ENCODE measurements at places on chromosomes 7 and 10.

DNA sequence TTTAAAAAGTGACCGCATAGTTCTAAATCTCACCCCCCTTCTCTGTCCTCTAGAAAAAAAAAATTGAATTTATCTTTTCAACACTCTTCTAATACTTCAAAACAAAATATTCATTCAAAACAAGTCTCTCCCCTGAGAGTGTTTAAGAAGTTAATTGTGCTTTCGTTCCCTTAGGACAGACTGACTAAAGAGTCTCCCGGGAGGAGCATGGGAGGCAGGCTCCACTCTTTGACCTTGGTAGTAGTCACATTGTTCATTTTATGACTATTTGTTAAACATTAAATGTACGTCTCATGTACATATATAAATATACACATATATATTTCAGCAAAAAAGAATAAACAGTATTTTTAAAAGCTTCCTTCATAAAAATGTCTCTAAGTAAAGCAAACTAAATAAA lies 35.3 kb upstream of the SPOCK2 start:
- no peak for DNase-seq

GRCh38 chr10:65423043-65423442 lies 1502.8 kb upstream of the LRRTM3 start:
- no peak for DNase-seq

DNA sequence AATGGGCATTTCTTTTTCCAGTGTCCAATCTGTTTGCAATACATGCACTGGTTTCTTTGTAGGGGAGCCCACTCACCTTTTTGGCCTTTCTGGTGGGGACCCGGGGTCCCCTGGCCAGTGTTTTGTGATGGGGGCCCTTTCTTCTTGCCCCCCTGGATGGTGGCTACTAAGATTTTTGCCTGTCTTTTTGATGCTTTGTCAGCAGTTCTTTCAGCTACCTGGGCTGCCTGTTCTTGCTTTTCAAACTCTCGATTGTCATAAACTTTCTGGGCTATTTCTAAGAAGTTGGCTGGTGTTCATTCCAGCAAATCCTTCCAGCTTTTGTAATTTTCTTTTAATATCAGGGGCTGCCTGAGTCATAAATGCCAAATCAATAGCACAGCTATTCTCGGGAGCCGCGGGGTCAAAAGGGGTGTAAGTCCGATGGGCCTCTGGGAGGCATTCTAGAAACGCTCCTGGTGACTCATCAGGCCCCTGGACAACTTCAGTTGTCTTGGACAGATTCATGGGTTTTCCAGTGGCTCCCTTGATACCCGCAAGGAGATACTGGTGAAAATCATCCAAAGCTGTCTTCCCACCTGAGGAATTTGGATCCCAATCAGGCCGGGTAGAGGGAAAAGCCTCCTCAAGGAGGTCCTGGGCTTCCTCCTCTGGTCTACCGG lies 79.0 kb downstream of the PRR15 start:
- no peak for DNase-seq

- no peak for DNase-seq
These were observed 253.9 kb downstream of the OTUD1 start for GRCh38 chr10:23692736-23693135.

DNA sequence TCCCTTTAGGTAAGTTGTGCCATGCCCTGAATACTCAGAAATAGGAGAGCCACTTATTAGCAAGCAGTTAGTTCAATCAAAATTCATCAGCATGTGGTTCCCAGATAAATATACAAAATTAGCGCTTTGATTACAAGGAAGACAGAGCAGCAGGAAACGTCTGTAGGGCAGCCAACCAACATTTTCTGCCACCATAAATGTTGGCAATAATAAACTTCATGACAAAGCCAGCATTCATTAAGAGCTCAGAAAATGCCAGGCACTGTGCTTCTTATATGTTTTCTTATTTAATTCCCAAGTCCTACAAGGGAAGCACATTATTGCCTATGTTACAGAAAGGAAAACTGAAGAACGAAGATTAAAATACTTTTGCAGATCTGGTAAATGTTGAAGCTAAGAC lies 22.0 kb upstream of the ABCB5 start:
- DNase-seq = no peak

- DNase-seq = no peak
These were observed 1105.3 kb downstream of the NRG3 start for GRCh38 chr10:82980321-82980720.

Data from coronary artery (tissue), 2 donors.